CD4-positive, alpha-beta T cell treated with Interleukin-17A for 4 hours (primary cell): ENCODE measurements at places on chromosomes 13 and 19.

- DNase-seq: no peak
Measured at GRCh38 chr13:77431449-77431848, 104.1 kb upstream of the SCEL start.

DNA sequence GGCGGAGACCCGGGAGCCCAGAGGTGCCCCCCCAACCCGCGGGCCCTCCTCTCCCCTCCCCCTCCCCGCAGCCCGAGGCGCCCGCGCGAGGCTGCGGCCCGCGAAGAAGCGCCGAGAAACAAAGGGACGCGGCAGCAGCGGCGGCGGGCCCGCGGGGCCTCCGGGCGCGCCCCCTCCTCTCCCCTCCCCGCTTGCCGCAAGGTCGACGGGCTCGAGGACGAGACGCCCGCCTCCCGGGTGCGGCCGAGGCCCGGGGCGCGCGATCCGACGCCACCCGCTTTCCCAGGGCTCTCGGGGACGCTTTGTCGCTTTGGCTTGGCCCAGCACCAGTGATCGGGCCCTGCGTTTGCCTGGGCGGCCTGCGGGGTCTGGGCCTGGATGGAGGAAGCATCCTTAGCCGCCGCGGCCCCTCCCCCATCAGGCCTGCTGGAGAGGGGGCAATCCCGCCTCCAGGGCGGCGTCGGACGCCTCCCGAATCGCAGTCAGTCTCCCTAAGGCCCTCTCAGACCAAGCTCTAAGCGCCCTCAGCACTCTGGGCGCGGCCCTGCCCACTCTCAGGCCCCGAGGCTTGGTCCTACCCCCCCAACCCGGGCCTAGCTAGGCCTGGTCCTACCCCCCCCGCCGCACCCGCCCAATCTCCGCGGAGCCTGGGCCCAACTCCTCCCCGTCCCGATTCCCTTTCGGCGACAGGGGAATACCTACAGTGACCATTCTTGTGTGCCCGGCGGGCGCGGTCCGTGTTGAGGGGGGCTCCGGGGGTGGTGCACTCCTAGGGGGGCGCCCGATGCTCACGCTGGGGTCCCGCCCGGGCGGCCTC is 740 bp downstream of the ELAVL3 start:
- no peak for DNase-seq

DNA sequence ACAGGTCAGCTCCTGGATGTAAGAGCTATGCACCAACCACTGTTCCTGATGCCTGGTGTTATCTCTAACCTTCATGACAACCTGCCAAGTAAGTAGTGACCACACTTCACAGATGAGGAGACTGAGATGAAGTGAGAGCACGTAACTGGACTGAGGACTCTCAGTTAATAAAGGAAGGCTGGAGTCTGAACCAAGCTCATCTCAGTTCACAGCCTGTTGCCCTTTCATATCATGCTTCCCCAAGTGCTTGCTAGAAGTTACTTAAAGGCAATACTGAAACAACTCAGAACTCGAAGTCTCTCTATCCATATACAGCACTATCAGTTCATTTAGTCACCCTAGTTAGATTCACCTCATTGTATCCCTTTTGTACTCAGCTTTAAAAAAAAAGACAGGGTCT is 119.7 kb downstream of the ABCC4 start:
- no peak for DNase-seq

DNA sequence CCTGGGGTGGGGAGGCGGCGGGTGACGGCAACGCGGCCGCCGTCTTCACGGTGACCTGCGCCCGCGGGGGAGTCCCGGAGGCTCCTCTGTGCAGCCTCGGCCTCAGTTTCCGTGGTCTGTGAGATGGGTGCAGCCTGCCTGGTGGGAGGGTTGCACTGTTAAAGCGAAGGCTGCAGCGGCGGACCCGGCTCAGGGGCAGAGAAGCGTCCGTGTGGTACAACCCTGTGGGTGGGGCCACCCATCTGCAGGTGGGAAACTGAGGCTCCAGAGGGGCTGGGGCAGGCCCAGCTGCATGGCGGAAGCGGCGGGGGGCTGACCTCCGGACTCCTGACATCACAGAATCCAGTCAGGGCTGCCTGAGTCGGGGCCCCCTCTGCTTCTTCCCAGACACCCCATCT is 481 bp downstream of the FGF22 start:
- no peak for DNase-seq

- no peak for DNase-seq
Measured at GRCh38 chr13:79226938-79227337, 179.1 kb downstream of the RBM26 start.

DNA sequence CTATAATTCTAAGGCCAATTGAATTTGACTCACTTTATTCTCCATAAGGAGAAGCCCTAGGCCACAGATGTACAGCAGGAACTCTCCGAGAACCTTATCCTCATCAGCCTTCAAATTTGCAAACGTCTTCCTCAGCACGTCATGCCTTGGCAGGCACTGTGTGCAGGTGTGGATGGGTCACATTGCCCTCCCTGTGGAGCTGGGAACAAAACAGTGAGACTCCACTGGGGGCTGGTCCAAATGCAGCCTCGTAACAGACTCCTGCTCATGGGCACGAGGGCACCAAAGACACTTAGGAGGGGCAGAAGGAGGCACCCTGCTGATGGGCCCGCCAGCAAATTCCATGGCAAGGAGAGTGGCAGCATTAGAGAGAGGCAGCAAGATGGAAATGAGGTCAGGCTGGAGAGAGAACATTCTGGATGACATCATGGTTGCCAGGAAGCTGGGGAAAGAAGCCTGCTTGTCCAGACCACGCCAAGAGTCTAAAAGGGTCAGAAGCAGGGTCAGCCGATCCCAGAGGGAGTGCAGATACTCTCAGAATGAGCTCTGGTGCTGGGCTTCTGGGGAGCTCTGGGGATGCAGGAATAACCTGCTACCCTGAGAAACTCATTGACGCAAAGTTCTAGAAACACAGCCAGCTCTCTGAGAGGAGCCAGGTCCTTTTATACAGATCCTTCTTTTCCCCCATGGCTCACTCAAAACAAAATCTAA is 242.2 kb downstream of the B3GLCT start:
- DNase-seq: no peak

- DNase-seq: no peak
Measured at GRCh38 chr19:9801976-9802375, 16.9 kb downstream of the FBXL12 start.

GRCh38 chr13:87893186-87893585 is 222.0 kb downstream of the SLITRK5 start:
- no peak for DNase-seq

DNA sequence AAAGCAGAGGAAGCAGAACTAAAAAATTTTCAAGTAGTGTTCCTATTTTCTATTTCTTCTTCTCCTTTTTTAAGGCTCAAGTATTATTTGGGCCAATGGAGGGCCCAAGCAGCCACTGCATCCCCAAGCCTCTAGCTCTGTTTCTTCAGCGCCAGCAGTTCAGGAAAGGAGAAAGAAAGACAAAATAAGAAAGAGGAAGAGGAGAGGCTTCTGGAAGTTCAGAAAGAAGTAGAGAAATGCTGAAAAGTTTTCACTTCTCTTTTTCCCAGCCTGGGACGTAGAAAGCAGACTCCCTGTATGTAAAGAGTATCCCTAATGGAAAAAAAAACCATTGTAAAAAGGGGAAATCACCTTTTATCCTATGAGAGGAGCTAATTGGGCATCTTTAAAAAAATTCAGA is 165.5 kb upstream of the KLF12 start:
- DNase-seq: no peak

- DNase-seq: peak; percentile 39
Measured at GRCh38 chr13:49220036-49220855, at the start of gene MLNR. TSS of gene MLNR (plus strand) at chr13:49220338. CDS start at chr13:49220338, 0 bp downstream.

- peak; percentile 65 for DNase-seq
Measured at GRCh38 chr19:56252699-56253422, 19.7 kb upstream of the EDDM13 start.

DNA sequence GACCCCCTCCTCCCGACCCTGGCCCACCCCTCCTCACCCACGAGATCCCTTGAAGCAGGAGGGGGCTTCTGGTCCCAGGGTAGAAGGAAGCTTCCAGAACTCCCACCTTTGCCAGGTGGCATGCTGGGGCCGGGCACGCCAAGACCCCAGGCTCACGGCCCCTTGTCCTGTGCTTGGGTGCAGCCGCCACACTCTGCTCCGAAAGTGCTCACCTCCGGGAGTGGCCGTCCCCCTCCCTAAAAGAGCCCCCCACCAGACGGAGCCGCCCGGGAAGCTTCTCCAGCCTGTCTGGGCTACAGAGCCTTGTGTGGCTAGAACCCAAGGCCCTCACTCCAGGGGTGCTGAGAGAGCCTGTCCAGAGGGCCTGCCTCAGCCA is 1.8 kb upstream of the EFNA2 start:
- DNase-seq: no peak

DNA sequence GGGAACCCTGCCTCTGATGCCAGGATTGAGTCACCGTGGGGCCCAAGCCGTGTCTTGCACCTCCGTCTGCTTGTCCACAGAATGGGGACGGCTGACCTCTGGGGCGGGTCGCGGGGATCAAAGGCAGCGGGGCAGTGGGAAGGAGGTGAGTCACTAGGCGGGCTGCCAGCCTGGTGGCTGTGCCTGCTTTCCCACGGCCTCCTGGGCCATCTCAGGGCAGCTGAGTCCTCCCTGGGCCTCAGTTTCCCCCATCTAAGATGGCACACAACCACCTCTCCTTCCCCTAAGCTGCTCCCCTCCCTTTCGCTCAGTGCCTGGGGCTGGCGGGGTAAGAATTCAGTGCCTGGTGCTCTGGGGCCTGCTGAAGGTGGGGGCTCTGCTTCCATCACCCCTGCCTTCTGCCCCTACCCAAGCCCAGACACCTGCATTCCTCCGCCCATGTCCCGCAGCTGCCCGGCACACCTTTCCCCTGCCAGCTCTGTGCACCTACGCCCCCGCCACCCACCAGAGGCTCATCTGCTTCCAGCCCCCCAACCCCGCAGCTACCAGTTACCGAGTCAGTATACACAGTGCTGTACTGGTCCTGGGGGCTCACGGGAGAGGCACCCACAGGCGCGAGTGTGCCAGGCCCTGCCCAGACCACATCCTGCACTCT is 3.5 kb downstream of the MKNK2 start:
- DNase-seq: peak; percentile 49

DNA sequence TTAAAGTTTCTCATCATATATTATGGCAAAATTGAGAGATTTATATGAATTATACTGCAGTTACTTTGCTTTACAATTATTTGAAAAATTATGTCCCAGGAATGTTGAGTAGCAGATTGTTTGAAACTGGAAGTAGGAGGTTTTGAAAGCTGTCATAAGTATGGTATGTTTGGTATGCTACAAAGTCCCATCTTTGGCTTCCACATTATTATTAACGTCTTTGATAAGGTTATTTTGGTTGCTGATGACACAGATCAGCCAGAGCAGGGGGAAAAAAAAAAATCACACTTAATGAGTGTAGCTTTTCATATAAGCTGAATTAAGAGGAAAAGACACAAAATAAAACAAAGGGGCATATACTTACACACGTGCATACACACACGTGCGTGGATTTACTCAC is 130.1 kb downstream of the SLITRK1 start:
- no peak for DNase-seq

DNA sequence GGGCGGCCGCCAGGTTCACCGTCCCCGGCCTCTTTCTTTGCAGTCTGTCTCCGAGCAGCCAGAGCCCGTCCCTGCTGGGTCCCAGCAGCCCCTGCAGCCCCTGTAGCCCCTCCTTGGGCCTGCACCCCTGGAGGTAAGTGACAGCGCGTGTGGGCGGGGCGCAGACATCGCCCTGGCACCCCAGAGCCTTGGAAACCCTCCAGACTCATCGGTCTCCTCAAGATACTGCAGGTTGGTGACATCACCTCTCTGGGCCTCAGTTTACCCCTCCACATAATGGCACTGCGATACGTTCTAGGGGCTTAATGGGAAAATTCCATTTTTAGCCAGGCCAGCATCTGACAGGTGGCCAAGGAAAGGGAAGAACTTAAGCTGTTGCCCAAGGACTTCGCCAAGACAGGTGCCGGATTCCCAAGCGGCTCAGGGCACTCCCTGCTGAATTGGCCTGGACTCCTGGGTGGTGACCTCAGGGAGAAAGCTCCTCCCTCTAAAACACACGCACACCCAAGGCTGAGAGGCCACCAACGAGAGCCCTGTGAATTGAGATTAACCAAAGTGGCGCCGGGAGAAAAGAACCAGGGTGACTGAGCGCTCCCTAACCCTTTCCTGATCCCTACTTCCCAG is 13.1 kb downstream of the MAST3 start:
- no peak for DNase-seq

DNA sequence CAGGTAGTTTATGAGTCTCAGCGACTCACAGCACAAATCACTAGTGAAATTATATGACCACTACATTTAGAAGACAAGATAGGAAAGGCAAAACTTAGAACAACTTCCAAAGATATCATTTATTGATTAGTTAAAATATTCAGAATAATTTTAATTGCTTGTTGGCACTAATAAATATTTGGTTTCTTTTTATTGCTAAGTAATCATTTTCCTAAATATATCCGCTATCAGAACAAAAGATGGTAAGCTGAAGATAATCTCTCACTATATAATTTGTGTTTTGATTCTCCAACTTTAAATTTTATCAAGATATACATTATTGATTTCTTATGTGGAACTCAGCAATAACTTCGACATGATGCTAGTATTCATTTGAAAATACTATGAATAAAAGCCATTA is 248.5 kb downstream of the DIAPH3 start:
- DNase-seq: no peak

DNA sequence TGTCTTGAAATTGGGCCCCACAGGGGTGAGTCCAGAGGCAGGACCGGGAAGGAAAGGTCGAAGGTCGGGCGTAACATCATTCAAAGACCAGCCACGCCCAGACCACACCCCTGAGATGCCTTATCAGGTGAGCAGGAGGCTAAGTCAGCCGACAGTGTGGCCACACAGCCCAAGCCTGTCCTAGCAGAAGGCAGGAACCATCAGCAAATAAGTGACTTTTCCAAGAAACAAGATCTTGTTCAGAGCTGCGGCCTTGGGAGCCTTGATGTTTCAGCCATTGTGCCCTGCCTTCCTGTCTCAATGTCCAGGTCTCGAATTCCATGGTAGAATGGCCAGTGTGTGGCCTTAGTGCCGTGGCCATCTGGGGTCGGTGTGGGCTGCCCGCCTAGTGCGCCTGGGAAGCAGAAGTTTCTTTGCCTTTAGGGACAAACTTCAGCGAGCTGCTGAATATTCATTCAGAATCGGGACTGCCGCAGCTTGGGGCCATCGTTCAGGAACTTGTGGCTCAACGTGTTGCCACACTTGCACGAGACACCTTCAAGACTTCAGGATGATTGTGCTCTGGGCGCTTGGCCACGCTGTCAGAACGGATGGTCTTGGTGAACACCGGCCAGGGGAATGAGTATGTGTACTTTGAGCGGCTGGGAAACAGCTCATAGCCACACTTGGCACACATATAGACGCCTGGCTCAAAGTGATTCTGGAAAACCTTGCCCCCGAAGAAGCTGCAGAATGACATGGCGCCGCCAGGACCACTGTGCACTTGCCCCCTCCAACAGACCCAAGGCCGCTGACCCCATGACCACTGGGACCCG is 6.1 kb upstream of the IFNL4 start:
- no peak for DNase-seq

- DNase-seq: no peak
Measured at GRCh38 chr19:9883764-9884163, 48.6 kb downstream of the PIN1 start.

- no peak for DNase-seq
Measured at GRCh38 chr13:70430256-70430655, 322.0 kb upstream of the KLHL1 start.
